ENCODE measurements at places on chromosomes 7 and 10.

DNA sequence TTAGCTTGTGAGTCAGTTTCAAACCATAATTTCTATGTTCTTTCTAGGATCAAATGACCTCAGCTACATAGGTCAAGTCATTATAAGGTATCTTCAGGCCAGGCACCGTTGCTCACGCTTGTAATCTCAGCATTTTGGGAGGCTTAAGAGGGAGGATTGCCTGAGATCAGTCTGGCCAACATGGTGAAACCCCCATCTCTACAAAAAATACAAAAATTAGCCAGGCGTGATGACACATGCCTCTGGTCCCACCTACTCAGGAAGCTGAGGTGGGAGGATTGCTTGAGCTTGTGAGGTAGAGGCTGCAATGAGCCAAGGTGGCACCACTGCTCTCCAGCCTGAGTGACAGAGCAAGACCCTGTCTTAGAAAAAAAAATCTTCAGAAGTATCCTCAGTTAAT is 362.3 kb downstream of the GATA3 start:
- DNase-seq = peak; percentile 56

DNA sequence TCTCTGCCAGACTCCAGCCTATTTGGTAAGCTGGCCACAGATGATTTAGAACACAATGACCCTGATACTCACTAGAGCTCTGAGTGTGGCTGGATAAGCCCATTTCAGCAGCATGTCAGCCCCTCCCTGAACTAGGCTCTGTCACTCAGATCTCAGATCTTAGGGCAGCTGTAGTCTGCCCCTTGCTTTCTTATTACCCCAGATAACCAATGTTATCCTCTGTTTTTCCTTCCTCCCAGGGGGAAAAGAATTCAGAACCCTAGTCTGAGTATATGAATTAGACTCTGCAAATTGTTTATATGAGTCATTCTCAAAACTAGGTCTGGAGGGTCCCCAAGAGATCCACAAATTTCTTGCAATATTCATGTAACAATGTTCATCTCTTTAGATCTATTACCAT is 286.2 kb downstream of the KCNMA1 start:
- DNase-seq = no peak

DNA sequence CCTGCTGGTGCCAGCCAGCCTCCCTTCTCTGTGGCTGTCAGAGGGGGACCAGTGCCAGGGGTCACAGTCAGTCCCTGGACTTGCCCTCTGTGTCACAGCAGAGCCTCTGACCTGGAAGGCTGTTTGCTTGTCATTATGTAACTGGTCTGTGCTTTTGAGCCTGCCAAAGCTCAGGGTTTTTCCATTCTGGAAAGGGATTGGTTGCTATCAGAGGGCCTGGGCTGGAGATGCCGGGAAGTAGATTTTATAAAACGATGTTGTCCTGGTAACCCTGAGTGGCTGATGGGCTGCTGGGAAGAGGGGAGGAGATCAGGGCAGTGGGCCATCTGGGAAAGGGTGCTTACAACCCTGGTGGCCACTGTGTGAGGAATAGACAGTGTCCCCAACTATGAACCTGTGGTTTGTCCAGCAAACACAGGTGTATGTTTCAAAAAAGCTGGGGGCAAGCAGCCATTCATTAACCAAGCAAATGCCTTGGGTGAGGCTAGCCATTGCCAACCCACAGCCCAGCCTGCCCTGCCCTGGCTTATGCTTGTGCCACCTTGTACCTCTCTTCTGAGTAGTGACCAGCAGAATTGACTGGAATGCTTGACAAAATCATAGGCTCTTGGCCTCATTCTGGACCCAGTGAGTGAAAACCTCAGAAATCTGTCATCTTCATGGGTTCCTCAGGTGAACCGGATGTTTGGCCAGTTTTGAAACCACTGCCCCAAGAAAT is 21.6 kb downstream of the SFTPD start:
- no peak for DNase-seq

- no peak for DNase-seq
Measured at GRCh38 chr7:138015096-138015495, 13.2 kb upstream of the CREB3L2 start.

DNA sequence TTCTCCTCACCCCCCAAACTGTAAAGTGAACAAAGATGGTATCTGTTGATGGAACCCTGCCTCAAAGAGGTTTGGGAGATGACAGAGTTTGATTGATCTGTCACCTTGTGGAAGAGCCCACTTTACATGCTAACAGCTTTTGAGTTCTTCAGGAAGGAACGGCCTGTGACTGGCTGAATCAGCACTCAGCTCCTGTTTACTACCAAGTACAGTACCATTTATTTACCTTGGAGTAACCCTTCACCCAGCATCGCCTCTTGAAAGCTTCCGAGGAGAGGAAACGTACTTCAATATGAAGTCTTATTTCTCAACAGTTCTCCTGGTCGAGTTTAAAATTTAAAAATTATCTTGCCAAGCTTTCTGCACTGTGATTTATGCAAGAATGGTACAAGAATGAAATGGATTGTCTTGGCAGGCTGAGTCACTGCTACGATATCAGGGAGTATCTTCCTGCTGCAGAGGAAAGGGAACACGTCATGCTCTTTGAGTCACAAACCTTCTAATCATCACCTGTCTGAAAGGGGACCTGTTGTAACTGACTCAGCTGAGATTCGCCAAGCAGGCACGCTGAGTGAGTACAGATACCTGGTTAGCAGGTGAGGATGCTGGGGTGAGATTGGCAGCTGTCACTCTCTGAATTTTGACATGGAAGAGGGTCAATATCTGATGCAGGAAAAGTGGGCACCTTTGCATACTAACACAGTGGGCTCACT is 30.1 kb downstream of the KLF6 start:
- DNase-seq = peak; percentile 74

GRCh38 chr10:49738616-49739360 is 23.3 kb downstream of the OGDHL start:
- DNase-seq = no peak

DNA sequence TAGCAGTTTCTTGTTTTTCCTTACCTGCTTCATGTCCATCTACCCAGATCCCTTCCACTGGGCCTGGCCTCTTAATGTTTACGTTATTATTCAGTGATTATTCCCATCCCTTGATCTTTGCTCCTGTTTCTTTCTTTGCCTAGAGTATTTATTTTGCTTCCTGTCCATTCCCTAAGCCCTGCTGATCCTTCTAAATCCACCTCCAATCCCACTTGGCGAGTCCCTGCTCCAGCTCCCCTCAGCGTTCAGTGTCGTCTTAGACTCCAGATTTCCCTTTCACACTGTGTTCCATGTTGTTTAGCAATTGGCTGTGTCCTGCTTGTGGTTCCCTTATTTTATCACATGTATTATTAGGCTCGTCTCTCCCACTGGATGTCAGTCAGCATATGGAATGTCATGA is 7.3 kb downstream of the PPP2R2D start:
- DNase-seq = no peak

- DNase-seq = no peak
Measured at GRCh38 chr10:103130910-103131309, 62.2 kb downstream of the NT5C2 start.

DNA sequence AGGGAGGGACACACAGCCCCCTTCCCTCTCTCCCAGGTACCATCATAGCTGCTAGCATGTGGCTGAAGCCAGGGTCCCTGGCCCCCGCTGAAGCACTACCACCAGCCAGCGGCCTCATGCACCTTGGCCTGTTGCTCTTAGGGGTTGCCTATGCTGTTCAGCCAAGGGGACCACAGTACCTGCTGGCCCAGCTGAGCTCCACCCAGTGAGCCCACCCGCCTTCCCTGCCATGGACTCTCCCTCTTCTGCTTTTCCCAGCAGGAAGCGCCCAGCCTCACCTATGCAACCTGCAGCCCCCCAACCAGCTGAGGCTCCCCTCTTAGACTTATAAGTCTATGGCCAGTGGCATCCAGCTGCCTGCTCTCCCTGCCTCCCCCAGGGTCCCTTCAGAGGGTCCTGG is 8.7 kb upstream of the MTPAP start:
- DNase-seq = no peak

DNA sequence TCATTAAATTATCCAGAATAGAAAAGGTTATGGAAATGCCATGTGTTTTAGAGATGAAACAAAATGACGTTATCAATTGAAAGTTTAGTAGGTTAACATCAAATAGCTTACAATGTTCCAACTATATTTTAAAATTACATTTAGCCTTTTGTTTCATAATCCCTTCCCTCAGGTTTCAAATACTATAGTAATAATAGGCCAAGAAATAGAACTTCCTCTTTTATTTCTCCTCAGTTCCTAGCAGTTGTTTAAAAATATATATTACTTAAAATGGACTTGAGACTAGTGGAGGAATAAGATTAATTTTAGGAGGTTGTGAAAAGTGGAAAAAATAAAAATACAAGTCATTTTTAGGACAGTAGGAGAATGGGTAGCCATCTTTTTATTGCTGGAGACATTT is 16.4 kb upstream of the PDSS1 start:
- no peak for DNase-seq

- DNase-seq = no peak
Measured at GRCh38 chr10:101237982-101238731, 8.9 kb upstream of the LBX1 start.

- DNase-seq = no peak
Measured at GRCh38 chr7:34133983-34134782, 228.8 kb downstream of the BMPER start.

DNA sequence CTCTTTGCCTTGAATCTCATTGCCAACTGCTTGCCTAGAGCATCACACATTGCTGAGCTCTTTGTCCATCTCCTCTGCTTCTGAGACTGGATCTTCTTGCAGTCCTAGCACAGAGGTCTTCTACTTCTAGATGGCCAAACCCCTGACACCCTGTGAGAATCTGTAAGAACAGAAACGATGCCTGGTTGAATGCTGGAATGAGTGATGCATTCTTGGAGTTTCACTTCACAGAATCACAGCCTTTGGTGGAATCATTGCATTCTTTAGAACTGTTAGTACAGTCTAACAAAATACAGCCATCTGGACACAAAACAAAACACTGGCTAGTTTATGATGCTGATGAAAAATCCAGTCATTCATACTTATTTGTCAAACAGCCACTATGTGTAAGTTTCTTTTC is 141.7 kb upstream of the ITGB1 start:
- DNase-seq = no peak

DNA sequence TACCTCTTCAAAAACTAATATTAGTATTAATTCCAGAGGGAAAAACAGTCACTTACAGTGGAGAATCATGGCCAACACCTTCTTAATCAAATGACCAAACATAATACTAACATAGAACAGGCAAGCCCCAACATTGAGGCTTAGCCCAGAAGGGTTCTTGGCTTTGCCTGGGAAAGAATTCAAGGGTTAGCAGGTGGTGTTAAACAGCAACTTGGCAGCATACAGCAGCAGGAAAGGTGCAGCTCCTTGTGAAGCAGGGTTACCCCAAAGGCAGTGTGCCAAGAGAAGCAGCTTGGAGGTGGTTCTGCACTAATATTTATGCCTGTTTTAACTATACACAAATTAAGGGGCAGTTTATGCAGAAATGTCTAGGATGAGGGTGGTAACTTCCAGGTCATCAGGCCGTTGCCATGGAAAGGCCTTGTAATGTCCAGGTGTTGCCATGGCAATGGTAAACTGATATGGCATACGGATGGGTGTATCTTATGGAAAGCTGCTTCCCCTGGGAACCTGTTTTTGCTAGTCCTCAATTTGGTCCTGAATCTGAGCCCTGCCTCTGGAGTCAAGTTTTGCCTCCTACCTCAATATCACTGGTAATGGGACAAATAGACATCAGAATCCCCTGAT is 27.2 kb upstream of the BEND7 start:
- DNase-seq = no peak

GRCh38 chr7:133126422-133126821 is 44.5 kb upstream of the CHCHD3 start:
- no peak for DNase-seq

DNA sequence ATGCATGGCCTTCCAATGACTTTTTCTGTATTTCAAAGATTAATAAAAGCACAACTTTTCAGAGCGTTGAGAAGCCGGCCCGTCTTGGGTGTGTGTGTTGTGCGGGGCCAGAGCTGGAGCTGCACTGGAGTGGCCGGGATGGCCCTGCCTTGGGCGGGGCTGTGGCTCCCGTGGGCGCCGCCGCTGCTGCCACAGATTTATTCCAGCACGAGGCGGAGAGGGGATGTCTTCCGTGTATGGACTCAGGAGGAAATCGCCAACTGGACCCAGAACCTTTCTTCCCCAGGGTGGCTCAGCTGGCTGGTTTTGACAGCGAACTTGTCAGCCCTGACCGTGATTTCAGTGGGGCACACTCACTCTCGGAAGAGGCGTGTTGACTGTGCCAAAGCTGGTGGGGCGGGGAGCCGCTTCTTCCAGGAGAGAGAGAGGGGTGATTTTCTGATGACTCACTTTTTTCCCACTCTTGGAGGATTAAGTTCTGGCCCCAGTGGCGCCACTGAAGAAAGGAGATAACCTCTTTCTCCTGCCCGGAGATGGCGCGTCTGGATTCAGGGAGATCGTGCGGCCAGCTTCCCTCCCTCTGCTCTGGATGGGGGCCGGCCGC is 72.4 kb downstream of the DNAJB6 start:
- no peak for DNase-seq

DNA sequence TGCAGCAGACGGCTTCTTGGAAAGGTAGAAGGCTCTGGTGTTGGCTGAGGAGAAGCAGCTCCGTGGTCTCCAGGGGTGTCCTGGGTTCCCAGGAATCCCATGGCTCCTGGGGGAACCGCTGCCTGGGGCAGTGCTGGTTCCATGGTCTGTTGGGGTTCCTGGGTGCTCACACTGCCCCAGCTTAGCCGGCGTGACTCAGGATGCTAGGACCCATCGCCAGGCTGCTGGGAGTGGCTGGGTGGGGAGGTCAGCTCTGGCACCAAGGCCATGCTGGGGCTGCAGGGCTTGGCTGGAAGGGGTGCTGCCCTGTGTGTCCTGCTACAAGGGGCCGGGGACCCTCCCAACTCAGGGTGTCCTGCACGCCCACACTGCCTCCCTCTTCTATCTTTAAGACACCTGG is 9.4 kb downstream of the MGMT start:
- no peak for DNase-seq

DNA sequence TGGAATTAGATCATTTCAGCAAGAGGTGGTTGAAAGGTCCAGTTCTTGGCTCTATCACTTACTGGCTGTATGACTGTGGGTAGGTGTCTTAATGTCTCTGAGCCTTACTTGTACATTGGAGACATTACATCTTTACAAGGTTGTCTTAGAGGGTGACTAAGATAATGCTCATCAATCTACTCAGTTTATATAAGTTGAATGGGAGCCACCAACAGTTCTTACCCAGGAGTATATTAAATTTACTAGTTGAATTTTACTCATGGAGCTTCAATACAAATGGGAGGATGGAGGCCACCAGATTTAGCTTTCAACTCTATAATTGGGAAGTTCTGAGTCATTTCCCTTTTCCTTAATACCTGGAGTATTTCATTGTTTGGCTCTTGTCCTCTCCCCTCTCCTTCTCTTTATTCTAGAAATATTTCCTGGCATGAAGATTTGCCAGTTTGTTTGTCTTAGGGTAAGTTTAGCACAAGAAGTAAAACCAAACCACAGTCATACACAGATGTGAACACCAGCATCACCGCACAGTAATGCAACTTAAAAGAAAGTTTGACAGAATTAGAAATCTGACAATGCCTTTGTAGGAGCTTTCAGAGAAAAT is 222.8 kb downstream of the LRMDA start:
- no peak for DNase-seq

GRCh38 chr10:122249991-122250750 is 20.9 kb upstream of the BTBD16 start:
- no peak for DNase-seq

GRCh38 chr7:74289018-74289658 is at the start of gene CLIP2:
Gene CLIP2 (plus strand): TSS chr7:74289407. CDS start chr7:74317547, 28,140 bp downstream.
- peak; percentile 77 for DNase-seq

GRCh38 chr10:19077276-19077675 is 28.7 kb downstream of the MALRD1 start:
- no peak for DNase-seq

- no peak for DNase-seq
Measured at GRCh38 chr7:84372712-84373111, 178.1 kb upstream of the SEMA3A start.

- no peak for DNase-seq
Measured at GRCh38 chr7:117237646-117238045, 85.2 kb downstream of the WNT2 start.
